NCI-H226 (cell line): ENCODE measurements at places on chromosomes 12 and 14.

DNA sequence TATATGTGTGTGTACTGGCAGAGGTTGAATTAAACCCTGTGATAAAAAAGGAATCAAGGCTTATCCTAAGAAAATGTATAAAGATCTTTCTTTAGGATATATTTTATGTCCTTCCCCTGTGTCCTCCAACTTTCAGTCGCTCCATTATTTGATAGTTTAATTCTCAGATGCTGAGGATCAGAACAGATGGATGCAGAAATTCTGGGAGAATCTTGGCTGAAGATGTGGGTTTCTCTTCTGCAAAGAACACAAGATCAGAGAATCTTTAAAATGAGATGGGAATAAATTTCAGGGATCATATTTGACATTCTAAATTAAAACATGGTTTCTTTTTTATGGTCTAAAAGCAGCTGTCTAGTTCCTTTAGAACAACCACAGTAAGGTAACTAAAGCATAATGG, 37.9 kb downstream of the LRFN5 start:
- no peak for DNase-seq

DNA sequence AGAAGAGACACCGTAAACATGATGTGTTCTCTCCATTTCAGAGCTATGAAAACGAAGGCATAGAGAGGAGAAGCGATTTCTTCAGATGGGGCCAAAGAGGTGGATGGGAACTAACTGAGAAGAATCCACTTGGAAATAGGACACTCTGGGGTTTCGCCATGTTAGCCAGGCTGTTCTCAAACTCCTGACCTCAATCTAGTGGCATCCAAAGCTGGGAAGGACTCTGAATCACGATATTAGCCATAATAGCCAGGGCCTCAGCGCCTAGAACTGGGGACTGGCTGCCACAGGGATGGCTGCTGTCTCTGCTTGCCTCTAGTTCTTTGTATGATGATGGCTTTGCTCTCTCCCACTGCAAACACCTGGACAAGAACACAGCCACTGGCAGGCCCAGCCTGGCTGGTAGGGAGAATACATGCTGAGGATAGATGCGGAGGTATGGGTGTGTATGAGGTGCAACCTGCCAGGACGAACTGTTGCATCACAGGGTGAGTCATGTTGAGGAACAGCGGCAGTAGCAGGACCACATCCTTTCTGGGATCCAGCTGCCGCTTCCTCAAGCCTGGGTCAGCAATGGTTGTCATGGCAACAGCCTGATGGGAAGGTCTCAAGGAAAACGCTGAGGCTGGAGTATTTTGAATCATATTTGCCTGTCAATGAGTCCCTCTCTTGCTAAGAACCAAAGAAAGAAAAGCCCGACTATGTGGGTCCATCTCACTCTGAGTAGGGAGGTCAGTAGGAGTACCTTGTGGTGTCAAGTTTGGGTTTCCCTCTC, 31.1 kb downstream of the CCDC177 start:
- DNase-seq = peak; percentile 97

- DNase-seq = peak; percentile 93
Observed at GRCh38 chr12:32437095-32437515, 37.7 kb downstream of the FGD4 start.

DNA sequence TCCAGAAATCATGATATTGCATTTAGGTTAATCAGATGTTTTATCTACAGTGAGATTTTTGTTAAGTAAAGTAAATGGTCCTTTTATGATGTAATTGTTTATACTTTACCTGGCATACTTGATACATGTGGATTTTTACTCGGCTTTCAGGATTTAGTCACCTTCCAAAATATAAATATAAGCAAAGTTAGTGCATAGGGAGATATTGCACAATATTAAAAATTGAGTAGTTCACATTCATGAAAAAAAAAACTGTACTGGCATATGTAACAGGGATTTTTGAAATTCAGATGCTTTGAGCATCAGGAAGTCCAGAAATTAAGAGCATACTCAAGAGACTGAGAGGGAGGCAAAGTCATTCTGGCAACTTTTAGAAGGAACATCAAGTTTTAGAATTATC, 173.5 kb downstream of the PLCZ1 start:
- DNase-seq = no peak

- DNase-seq = no peak
Observed at GRCh38 chr12:108804271-108804953, 53.0 kb downstream of the SSH1 start.

- no peak for DNase-seq
Observed at GRCh38 chr12:3560295-3560620, 69.3 kb downstream of the PRMT8 start.

DNA sequence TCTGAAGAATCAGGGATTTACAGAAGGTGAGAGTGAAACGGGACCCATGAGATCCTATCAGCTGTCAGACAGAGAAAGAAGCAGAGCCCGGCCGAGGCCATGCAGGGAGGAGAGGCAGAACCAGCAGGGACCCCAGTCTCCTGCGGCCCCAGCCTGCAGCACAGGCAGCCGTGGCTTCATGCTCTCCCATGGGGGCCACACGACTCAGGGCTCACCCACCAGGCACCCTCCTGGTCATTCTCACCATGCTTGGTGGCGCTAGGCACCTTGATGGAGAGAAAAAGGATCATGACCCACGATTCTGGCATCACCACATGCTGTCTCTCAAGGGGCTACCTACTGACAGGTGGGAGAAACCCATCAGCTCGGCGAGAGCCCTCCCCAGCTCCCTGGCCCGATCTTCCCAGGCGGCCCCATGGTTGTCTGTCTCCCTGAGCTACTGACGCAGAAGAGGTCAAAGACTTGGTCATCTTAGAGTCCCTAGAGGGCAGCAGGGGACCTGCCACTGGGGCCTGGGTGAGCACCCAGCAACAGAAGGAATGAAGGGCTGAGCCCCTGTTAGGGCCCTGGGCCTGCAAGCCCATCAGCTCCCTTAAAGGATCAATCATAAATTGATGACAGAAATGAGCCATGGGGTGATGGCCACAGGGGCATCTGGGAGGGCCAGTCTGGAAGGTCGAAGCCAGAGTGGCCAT, 58.0 kb downstream of the ITPK1 start:
- DNase-seq = no peak

DNA sequence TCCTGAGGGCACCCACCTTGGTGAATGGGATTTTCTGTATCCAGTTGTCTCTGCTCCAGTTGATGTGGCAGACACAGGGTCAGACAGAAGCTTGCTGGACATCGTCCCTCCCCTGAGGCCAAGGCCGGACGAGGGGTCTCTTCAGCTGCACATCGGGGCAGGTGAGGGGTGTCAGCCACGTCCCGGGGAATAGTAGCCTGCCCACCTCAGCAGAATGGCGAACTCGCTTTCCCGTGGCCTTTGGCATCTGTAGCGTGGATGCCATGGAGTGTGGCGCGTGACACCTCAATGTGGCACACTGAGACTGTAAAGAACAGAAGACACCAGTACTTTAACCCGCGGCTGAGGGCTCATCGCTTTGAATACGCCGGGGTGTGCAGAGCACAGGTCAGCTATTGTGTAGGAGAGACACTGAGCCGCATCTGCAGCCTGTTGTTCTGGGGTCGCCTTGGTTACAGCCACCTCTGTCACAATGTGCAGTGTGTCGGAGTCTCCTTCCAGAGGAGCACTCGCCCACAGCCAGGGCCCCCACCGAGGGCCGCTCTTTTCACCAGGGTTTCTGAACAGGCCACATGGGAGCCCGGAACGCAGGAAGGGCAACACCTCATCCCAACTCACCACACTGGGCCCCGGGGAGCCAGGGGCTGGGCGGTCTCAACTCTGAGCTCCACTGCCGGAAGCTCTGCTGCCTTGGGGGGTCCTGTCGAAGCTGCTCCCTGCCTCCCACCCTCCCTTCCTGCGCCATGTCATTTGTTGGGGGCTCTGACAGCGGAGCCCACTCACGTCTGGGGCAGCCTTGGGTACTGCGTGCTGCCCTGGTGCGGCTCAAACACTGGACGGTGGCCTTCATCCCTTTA, 77.0 kb downstream of the ADGRD1 start:
- DNase-seq = no peak

- DNase-seq = peak; percentile 67
Observed at GRCh38 chr12:122097927-122098756, 19.6 kb downstream of the MLXIP start.

GRCh38 chr12:18476861-18477260, 215.5 kb downstream of the PIK3C2G start:
- no peak for DNase-seq

GRCh38 chr12:88562151-88562550, 18.1 kb downstream of the KITLG start:
- no peak for DNase-seq

GRCh38 chr14:88630565-88630964, 67.7 kb downstream of the ZC3H14 start:
- DNase-seq = peak; percentile 96

- DNase-seq = no peak
Observed at GRCh38 chr12:24940157-24940556, 8.7 kb downstream of the BCAT1 start.

DNA sequence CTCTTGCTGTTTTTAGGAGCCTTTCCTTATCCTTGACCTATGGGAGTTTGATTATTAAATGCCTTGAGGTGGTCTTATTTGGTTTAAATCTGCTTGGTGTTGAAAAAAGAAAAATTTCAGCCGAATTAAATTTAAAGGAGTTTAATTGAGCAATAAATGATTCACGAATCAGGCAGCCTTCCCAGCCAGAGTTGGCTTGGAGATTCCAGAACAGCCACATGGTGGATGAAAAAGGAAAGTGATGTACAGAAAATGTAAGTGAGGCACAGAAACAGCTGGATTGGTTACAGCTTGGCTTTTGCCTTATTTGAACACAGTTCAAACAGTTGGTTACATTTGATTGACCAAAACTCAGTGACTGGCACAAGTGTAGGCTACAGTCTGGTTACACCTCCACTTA, 69.7 kb downstream of the WASHC3 start:
- no peak for DNase-seq

DNA sequence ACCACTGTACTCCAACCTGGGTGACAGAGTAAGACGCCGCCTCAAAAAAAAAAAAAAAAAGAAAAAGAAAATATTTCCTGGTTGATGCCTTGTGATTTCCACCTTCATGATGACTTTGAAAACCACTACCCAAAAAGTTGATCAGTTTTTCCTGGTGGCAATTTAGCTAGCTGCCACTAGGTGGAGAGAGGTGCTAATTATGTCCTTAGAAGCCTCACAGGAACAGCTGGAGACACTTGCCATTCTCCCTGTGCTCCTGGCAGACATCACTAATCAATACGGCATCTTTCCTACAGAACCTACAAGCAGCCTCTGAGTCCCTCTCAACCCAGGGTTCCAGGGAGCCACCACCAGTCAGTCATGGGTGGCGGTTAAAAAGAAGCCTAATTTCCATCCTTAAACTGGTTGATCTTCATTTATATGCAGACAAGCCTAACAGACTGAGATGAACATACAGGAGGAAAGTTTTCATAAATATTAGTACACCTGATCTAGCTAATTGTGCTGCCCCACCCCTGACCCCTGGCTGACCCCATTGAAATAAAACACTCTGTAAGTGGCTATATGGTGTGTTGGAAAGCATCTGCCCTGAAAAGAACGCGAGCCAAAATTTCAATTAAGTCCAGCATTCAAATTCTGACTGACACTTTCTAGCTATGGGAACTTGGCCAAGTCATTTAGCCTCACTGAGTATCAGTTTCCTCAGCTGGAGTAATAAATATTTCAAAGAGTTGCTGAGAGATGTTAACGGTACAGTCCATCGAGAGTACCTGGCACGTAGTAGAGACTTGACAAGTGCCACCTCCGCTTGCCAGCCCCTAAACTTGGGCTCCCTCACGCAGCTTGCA, 6.2 kb upstream of the OAS1 start:
- no peak for DNase-seq

DNA sequence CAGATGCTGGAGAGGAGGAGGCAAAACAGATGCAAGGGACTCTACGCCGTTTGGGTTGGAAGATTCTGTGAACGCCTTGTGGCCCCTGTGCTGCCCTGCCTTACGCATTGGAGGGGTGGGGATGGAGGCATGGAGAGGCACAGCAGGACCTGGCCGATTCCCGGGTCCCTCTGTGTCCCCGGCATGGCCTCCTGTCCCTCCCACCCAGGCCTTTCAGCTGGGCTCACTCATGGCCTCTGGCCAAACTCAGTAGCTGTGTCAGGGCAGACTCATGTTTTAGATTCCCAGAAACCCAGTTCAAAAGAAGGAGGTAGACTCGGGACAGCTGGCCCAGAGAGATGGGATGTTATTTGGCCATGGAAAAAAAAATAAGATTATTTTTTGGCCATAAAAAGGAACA, 40.1 kb downstream of the TESC start:
- DNase-seq = no peak

DNA sequence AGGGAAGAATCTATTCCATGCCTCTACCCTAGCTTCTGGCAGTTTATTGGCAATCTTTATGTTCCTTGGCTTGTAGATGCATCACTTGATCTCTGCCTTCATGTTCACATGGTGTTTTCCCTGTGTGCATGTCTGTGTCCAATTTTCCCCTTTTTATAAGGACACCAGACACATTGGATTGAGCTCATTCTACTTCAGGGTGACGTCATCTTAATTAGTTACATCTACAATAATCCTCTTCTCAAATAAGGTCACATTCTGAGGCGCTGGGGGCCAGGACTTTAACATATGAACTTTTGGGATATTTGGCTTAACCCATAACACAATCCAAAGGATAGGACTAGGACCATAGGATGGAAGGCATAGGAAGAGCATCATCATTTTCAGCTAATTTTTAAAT, 101.4 kb downstream of the KCNMB4 start:
- no peak for DNase-seq

GRCh38 chr12:31386364-31386777, 60.4 kb upstream of the SINHCAF start:
- DNase-seq = no peak

DNA sequence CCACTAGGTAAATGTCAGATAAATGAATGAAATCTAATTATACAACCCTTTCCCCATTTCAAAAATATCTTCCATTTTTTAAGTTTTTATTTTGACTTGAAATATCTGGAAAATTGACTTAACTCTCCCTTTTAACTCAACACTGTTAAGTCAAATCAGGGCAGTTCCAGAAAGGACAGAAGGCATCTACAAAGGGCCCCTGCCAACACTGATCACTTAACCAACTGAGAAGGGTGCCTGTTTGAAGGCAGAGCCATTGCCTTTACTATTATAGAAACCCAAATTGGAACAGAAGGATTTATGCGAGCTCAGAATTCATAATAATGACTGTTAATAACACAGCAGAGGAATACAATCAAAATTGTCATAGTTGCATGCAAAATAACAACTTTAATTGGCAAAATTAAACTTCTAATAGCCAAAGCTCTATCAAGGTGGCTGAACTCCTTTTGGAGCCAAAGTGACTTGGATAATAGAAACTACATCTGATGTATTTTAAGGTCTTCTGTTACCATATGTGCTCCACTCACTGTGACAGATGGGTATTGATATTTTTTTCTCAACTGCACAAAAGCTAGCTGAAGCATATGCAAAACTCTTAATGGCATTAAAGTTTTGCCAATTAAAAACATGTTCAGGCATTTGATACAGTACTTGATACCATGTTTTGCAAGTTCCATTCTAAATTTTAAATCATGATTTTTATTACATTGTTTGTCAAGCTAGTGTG, 383.8 kb downstream of the NOVA1 start:
- no peak for DNase-seq

- DNase-seq = no peak
Observed at GRCh38 chr12:55132816-55133215, 6.6 kb downstream of the OR9K2 start.

- no peak for DNase-seq
Observed at GRCh38 chr12:133190176-133190575, 8.9 kb downstream of the ZNF268 start.

- peak; percentile 52 for DNase-seq
Observed at GRCh38 chr12:25960143-25960542, 1.7 kb downstream of the RASSF8 start.

GRCh38 chr12:27619308-27619707, 76.9 kb upstream of the REP15 start:
- peak; percentile 88 for DNase-seq
